Stimulated activated CD8-positive, alpha-beta memory T cell treated with anti-CD3 and anti-CD28 coated beads, Interleukin-7, amount 100 ng/mL, for 48 hours (primary cell): ENCODE measurements at places on chromosomes 1 and 21.

DNA sequence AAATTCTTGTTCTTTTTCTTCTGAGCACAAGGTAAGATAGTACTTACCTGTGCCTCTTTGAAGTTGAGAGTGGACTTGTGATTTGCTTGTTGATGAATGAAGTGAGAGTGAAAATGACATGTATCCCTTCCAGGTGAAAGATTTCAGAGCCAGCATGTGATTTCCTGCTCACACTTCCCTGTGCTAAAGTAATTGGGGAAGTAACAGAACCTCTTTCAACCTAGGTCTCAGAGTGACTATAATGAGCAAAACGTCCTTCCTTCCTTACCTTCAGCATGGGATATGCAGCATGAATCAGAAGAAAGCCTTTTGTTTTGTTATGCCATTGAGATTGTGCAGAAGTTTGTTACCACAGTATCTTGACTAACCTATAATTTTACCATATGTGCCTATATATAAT, 24.6 kb downstream of the RAVER2 start:
- no peak for DNase-seq

DNA sequence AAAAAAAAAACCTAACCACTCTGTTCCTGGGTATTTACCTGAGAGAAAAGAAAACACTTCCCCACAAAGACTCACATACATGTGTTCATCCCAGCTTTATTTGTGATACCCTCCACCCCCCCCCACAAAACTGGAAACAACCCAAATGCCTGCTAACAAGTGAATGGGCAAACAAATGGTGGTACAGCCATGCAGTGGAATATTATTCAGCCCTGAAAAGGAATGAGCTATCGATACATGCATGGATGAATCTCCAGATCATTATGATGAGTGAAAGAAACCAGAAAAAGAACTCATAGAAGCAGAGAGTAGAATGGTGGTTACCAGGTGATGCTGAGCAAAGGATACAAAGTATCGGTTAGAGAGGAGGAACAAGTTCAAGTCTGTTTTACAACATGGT, 38.0 kb upstream of the UTS2 start:
- no peak for DNase-seq

- no peak for DNase-seq
These were observed 20.0 kb downstream of the IL6R start for GRCh38 chr1:154425172-154425571.

DNA sequence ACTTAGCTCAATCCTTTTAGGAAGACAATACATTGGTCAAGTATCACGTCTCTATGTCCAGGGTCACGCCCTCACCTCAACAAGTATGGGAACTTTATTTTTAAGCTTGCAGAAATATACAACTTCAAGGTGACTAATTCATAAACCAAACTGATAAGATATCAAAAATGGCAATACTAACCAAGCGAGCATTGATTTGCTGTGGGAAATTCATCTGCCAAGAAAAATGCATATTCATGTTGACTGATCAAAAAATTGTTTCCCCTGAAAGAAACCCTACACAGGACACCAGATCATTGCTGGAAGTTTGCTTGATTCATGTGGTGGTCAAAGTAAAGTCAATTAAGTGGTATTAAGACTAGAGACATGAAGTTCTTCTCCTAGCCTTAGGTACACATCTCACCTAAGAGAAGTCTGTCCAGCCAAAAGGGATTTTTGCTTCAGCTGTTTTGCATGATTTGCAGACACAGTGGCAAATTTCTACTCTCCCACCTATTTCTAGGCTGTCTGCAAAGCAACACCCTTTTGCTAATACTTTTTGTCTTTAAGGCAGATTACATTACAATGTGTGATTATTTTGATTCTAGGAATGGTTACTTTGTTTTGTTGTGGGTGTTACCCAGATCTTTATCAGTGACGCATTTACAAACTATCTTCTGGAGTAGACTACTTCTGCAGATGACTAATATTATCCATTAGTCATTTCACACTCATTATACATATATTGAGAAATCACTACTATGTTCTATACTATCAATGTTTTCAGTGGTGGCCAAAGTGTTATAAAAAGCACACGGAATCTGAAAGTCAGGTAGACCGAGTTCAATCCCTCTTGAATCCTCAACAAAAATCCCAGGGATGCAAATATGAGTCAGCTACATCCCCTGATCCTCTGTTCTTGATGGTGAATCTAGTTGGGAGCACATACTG, 12.4 kb downstream of the SAMSN1 start:
- DNase-seq = no peak

GRCh38 chr1:106232128-106232527, 824.3 kb upstream of the PRMT6 start:
- DNase-seq = no peak

GRCh38 chr1:24167008-24167407, 20.1 kb downstream of the IFNLR1 start:
- DNase-seq = no peak

- DNase-seq = no peak
These were observed 90.9 kb upstream of the KCNK1 start for GRCh38 chr1:233523047-233523446.

GRCh38 chr1:29631361-29631760, 395.0 kb downstream of the PTPRU start:
- DNase-seq = no peak

DNA sequence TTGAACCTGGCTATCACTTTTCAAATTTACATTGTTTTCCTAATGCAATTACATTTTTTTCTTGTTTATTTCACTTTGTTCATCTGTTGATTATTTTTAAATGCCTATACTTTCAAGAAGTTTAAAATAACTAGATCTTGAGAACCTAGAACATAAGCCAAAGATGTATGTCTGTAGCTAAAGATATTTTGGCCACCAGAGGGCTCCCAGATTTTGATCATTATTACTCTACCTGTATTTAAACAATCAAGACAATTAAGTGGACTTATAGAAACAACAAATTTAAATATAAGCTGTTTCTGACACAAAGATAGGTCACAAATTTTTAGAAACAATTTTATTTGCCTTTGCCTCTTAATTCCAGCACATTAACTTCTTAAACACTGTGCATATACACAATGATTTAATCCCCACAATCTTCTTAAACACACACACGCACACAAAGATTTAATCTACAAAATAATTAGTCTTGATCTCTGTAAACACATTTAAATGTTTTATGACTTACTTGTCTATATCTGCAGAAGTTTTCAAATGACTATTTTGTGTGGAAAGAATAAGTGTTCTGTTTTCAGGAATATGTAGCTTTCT, 380.0 kb downstream of the DSCAM start:
- DNase-seq = no peak

DNA sequence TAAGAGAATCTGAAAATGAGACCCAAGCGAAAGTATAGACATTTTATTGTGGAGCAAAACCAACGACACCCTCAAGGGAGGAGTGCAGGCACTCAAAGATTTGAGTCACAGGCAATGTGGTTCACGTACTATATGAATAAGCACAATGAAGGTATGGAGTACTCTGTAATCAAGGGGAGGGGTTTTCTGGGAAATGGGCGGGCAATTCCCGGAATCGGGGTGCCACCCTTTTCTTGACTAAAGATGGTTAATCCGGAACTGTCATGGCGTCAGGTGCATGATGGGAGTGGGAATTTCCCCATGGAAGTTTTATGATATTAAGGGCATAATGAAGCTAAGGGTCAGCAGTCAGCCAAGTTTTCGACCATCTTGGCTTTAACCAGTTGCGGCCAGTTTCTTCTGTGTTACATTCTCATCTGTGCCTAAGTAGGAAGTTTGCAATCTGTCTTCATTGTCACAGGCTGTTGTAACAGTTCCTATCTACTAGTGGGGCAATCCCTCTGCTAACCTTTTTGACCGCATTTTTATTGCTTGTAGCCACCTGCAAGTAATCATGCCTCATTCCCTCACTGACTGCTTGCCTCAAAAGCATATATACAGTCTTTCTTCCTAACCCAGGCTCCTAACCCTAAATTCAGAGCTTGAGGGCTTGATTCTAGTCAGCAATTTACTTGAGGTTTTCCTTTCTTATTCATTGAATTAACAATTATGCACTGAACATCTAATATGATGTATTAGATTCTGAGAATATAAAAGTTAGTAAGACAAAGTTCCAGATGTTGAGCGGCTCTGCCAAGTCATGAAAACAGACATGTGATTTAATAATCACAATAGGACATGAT, 775 bp upstream of the AIM2 start:
- DNase-seq = peak; percentile 83

GRCh38 chr1:94284476-94284875, 47.1 kb upstream of the ARHGAP29 start:
- no peak for DNase-seq

DNA sequence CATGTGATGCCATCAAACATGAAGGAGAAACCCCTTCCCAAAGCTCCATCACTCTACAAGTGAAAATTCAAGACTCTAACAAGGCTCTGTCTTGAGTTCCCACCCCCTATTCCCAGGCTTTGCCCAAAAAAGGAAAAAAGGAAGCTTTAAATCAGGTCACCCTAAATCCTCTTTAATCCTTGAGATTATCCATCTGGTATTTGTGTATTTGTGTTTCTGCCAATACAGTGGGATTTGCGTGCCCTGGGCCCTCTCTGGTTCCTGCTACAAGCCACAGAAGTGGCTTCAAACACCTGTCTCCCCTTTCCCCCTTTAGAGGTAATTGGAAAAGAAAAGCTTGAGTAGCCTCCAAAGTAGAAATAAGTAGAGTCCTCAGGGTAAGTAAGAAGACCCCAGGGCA, 120.4 kb downstream of the EDEM3 start:
- no peak for DNase-seq

- DNase-seq = no peak
These were observed 45.6 kb downstream of the IL23R start for GRCh38 chr1:67211589-67212563.

DNA sequence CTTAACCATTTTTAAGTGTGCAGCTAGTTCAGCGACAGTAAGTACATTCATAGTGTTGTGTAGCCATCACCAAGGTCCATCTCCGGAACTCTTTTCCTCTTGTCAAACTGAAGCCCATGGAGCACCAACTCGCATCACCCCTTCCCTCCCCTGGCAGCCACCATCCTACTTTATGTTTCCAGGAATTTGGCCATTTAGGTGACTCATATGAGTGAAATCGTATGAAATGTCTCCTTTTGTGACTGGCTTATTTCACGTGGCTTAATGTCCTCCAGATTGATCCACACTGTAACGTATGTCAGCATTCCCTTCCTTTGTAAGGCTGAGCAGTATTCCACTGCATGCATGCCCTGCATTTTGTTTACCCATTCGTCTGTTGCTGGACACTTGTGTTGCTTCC, 2.5 kb downstream of the COL6A2 start:
- DNase-seq = no peak

- DNase-seq = no peak
These were observed 16.3 kb upstream of the MTARC1 start for GRCh38 chr1:220770245-220770913.

- DNase-seq = no peak
These were observed 25.0 kb downstream of the ABCA4 start for GRCh38 chr1:94095744-94096469.

DNA sequence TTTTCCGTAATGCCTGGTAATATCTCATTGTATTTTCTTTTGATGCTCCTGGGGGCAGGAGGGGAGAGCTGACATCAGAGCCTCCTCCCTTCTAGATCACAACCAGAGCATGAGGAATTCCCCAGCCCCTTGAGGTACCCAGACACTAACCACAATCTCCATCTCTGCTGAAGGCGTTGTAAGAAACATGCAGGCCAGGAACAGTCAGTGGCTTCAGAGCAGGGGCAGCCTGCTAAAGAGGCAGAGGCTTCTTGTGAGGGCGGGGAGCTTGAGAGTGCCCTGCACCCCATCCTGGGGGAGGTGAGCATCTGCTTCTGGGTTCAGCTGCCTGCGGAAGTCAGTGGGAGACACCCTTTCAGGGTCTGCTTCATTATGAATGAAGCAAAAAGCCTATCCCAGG, 19.0 kb downstream of the MAPKAPK2 start:
- peak; percentile 50 for DNase-seq

DNA sequence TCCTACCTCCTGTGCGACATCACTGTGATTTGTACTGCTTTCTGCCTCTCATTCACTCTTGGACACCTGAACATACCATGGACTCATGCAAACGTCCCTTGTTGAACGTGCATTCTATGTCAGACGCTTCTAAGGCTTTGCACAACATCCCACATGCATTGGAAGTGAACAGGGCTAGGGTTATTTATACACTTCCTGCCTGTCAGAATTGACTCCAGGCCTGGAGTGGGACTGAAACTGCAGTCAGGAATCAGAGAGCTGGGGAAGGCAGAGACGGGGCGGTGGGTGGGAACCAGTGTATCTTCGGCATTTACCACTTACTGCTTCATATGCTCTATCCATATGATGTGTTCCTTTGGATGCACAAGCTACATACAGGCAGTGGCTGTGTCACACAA, 81.4 kb upstream of the GALNT2 start:
- no peak for DNase-seq

DNA sequence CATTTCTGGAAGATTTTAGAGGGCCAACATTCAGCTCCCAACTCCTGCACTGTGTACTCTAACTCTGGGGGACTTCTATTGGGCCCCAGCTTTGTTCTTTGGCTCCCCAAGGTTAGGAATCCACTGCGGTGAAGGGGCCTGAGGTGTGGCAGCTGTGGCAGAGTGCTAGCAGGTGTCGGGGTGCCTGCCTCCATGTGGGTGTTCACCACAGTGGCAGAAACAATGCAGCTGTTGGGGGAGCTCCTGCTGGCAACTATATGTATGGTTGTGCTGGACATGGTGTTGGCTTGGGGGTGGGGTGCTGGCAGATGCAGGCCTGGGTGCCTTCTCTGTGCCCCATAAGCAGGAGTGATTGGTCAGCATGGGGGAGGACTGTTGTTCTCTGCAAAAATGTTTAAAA, 95.5 kb downstream of the ST6GALNAC3 start:
- peak; percentile 4 for DNase-seq

- DNase-seq = no peak
These were observed 11.2 kb downstream of the S100A10 start for GRCh38 chr1:151982300-151983005.

GRCh38 chr1:37156646-37157045, 122.3 kb upstream of the GRIK3 start:
- DNase-seq = no peak

DNA sequence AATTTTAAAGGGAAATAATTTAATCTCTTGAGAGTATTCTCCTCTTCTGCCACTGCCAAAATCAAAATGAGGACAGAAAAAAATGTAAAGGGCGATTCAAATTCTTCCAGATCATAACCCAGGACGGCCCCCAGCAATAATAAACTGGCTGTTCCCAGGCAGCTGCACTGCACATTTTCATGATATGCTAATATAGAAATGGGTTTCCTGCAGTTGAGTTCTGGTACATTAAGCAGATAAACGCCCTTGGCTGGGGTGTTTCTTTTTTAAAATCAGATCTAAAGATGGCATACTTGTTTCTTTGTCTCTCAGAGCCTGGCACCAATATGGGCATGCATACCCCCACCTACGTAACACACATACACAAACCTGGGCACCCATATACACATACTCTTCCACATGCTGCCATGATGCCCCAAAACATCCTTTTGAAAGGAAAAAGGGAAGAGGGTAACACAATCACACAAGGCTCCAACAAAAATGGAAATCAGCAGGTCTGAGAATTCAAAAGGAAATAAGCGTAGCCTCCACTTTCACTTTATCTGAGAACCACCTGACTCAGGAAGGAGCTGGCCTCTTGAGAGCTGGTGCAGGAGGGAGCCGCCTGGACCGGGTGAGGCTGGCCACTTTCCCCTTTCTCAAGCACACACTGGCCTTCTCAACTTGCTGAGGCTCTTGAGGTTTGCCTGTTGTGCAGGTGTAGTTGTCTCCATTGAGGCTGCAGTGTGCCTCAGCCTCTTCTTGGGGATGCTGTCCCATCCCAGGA, 653.4 kb downstream of the KIF26B start:
- DNase-seq = no peak

- no peak for DNase-seq
These were observed 106.8 kb downstream of the ESRRG start for GRCh38 chr1:216616425-216616824.
